ENCODE measurements at places on chromosomes 7 and 10.

DNA sequence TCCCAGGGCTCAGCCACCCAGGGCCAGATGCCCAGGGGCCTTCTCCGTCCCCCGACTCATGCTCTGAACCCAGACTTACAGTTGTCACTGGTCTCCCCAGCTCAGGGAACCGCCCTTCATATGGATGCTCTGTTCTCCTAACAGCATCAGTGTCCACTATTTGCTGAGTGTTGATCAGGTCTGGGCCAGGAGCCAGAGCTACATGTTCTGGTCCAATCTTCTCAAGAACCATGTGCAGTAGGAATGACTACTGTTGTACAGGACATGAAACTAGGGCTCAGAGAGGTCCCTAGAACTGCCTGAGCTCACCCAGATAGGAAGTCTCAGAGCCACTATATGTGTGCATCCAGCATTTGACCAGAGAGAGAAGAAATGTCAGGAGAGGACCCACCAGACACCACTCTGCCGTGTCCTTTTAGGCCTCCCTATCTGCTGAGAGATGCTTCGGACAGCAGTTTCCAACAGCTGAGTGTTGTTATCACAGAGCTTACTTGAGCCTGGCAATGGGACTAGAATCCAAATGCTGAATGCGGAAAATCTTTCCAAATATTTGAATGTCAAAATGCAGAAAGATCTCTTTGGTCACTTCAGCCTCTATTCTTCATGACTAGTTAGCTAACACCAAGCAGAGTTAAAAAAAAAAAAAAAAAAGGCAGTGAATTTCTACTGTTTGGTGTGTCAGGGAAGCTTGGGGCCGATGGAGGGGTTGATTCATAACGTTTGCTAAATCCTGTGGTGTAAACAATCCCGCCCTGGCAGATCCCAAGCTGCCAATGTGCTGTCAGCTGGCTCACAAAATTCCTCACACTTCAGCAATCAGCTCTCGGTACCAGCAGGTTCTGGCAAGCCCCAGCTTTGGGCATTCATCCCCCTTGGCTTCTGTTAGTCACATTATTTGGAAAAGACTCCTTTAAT is 246.1 kb downstream of the TNS3 start:
- no peaks in the 10 kb centered on the region for H3K36me3 ChIP-seq
- no peak overlapping the region for H3K27ac ChIP-seq
- no peak for DNase-seq
- no peaks in the 10 kb centered on the region for H3K27me3 ChIP-seq
- H3K4me1 ChIP-seq = peaks cover 3% of the 10 kb centered on the region
- H3K4me3 ChIP-seq = no peak overlapping the region

- no peaks in the 10 kb centered on the region for H3K36me3 ChIP-seq
- H3K27ac ChIP-seq = no peak overlapping the region
- no peaks in the 10 kb centered on the region for H3K27me3 ChIP-seq
- peaks cover 7% of the 10 kb centered on the region for H3K4me1 ChIP-seq
Measured at GRCh38 chr7:133353775-133354174, 100.9 kb downstream of the EXOC4 start.

GRCh38 chr7:29091715-29092114 is 54.6 kb downstream of the CPVL start:
- no peak for DNase-seq
- H3K36me3 ChIP-seq = no peaks in the 10 kb centered on the region
- no peak overlapping the region for H3K4me3 ChIP-seq
- H3K27ac ChIP-seq = no peak overlapping the region
- no peaks in the 10 kb centered on the region for H3K27me3 ChIP-seq

DNA sequence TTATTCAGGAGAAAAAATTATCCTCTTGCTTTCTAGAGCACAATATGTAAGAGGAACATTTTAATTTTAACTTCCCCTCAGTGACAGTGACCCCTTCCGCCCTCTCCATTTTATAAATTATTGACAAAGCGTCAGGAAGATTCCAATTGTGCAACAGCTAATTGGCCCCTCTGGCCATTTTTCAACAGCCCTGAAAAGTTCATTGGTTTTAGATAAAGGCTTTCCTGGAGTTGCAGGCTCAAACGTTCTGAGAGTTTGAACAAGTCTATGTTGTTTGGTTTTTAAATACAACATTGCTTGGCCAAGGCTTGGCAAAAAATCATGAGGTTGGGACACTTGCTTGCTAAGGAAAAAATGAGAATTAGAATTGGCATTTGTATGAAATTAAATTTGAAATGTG is 422.2 kb upstream of the ANKRD30A start:
- DNase-seq = no peak
- H3K27ac ChIP-seq = no peak overlapping the region
- H3K27me3 ChIP-seq = no peaks in the 10 kb centered on the region
- no peaks in the 10 kb centered on the region for H3K4me1 ChIP-seq

GRCh38 chr10:133021963-133022775 is 65.6 kb upstream of the ADGRA1 start:
- no peaks in the 10 kb centered on the region for H3K27me3 ChIP-seq
- no peaks in the 10 kb centered on the region for H3K4me1 ChIP-seq
- H3K27ac ChIP-seq = no peak overlapping the region
- no peak for DNase-seq

Measured in mesendoderm (in vitro differentiated cells).